ENCODE measurements at places on chromosomes 7 and 10.
A peak's percentile ranks its signal among the peaks of the same experiment; 100 is the strongest.

GRCh38 chr7:32869716-32870115 is 21.8 kb downstream of the KBTBD2 start:
- DNase-seq = peak; percentile 44

GRCh38 chr7:4256286-4256685 is 425.8 kb upstream of the FOXK1 start:
- DNase-seq = no peak

DNA sequence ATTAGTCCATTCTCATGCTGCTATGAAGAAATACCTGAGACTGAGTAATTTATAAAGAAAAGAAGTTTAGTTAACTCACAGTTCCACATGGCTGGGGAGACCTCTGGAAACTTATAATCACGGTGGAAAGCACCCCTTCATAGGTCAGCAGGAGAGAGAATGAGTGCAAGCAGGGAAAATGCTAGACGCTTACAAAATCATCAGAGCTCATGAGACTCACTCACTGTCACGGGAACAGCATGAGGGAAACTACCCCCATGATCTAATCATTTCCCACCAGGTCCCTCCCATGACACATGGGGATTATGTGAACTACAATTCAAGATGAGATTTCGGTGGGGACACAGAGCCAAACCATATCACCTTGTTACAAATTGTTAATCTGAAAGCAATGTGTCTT is 15.8 kb downstream of the TAS2R39 start:
- peak; percentile 16 for DNase-seq

DNA sequence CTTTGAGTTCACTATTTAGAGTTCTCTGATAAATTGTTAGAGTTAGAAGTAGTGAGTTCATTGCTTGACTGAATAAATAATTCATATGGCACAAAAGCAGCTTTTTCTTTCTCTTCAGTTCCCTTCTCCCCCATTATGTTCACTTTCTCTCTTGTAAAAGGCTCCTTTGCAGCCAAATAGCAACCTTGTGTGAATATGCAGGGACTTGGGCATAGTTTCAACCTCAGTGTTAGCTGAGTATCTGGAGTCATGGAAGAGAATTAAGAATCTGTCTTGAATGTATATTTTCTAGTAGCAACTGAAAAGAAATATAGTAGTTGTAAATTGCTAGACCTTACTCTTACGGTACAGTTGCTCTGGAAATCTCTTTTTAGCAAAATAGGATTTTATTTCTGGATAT is 31.9 kb downstream of the ZEB1 start:
- no peak for DNase-seq

GRCh38 chr7:134789967-134790685 is 10.7 kb downstream of the CALD1 start:
- peak; percentile 72 for DNase-seq

GRCh38 chr7:152899548-152900109 is 140.1 kb downstream of the ACTR3B start:
- DNase-seq = peak; percentile 45

DNA sequence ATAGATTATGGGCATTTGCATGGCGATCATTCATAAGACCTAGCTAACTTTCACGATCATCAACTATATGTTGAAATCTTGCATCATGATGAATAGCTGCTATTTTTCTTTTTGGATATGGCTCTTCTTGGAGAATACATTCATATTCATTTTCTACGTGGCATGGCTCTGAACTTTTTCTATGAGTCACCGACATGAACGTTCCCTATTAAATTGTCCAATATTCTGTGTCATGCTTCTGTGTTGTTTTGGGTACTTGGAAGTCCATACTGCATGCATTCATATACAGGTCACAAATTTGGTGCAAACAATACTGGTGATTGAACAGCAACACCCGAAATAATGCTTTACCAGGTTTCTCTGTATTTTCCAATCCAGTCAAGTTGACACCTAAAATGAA is 37.9 kb upstream of the ANKRD1 start:
- peak; percentile 81 for DNase-seq

DNA sequence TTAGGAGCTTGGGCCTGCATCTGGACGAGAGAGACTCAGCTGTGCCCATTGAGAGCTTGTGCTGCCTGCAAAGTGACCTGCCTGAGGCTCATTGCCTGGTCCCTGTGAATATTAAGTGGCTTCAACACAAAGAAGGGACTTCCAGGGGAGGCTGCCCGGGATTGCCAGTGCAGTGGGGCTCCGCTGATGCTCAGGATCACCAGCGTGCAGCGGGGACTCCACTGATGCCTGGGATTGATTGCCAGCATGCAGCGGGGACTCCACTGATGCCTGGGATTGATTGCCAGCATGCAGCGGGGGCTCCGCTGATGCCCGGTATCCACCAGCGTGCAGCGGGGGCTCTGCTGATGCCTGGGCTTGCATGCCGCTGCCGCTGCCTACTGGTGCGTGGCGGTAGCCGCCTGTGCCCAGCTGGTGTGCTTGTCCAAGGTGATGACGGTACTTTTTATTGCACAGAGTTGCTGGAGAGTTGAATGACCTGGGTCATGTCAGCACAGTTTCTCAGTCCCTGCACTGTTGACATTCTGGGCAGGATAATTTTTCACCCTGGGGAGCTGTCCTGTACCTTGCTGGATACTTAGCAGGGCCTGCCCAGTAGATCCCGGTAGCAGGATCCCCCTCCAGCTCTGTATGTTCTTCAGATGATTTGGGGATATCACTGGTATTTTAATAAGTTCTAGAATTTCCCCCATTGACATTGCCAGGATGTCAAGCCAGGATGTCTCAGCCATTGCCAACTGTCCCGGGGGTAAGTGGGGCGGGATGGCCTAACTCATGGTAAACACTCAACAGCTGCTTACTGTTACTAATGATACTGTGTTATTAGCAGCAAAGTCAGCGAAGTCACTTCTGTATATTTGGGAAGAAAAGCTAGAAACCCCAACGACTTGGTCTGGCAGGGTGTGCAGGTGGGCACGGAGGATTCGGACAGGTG is 13.0 kb downstream of the DOCK1 start:
- no peak for DNase-seq
